ENCODE measurements at places on chromosomes 5 and 9.
A peak's percentile ranks its signal among the peaks of the same experiment; 100 is the strongest.

GRCh38 chr5:133827830-133828229 lies 140.6 kb downstream of the C5orf15 start:
- no peak for DNase-seq

- no peak for DNase-seq
Observed at GRCh38 chr5:108672639-108673038, 75.1 kb upstream of the FER start.

DNA sequence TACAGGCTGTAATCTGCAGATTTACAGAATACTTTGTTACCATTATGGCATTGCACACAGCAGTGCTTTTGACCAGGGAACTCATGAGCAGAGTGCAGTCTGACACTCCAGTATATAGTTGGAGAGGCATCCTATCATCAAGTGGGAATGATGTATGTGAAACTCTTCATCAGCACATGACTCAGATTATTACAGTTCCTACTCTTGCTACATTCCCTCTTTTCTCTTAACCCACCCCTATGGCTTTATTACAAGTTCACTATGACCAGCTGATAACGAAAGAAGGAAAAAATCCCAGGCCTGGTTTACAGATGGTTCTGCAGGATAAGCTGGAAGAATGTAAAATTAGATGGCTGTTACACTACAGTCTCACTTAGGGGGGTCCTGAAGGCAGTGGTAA lies 385.9 kb downstream of the RASEF start:
- no peak for DNase-seq

DNA sequence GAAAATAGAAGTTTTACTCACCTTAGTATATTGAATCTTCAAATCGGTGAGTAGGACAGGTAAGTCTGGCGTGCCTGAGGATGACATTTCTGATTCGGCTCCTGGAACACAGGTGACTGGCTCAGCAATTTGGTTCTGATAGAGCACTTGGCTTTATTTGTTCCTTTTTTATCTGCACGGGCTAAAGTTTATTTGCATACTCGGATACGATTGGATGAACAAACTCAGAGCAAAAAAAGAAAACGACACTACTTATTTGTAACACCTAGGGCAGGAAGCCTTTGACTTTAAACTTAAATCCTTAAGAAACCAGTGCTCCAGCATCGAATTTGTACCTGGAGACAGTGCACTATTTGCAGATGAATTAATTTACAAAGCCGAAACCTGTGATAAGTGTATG lies at the start of gene ALDH1A1:
Gene ALDH1A1 (minus strand): TSS at position 140 of the 400 bp plus-strand sequence. CDS start 53 bp downstream, at position 87.
- no peak for DNase-seq

- DNase-seq = no peak
Observed at GRCh38 chr9:110995420-110996340, 42.6 kb downstream of the LPAR1 start.

- no peak for DNase-seq
Observed at GRCh38 chr5:178740921-178741320, 10.5 kb upstream of the ZNF354A start.

DNA sequence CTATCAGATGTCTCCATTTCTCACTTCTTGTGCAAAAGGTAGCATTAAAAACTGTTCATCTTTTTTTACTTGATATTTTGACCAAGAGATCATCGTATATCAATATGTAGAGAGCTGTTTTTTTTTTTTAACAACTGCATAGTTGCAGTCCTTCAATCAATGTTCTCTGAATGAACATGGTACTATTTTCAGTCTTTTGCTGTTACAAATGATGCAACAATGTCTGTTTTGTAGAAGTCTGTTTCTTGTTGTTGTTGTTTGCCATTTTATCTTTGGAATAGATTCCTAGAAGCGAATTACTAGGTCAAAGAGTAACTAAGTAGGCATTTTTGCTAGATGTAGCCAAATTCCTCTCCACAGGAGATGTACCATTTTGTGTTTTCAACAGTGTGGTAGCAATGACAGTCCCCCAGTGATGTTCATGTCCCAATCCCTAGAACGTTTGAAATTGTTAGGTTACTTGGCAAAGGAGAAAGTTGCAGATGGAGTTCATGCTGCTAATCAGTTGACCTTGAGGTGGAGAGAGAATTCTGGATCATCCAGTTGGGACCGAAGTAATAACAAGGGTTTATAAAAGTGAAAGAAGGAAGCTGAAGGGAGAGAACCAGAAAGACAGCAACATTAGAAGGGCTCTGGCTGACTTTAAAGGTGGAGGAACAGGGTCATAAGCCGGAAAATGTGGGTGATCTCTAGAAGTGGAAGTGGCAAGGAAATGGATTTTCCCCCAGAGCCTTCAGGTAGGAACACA lies 6.3 kb downstream of the MTREX start:
- no peak for DNase-seq

- DNase-seq = no peak
Observed at GRCh38 chr9:91253488-91253887, 108.2 kb downstream of the AUH start.

DNA sequence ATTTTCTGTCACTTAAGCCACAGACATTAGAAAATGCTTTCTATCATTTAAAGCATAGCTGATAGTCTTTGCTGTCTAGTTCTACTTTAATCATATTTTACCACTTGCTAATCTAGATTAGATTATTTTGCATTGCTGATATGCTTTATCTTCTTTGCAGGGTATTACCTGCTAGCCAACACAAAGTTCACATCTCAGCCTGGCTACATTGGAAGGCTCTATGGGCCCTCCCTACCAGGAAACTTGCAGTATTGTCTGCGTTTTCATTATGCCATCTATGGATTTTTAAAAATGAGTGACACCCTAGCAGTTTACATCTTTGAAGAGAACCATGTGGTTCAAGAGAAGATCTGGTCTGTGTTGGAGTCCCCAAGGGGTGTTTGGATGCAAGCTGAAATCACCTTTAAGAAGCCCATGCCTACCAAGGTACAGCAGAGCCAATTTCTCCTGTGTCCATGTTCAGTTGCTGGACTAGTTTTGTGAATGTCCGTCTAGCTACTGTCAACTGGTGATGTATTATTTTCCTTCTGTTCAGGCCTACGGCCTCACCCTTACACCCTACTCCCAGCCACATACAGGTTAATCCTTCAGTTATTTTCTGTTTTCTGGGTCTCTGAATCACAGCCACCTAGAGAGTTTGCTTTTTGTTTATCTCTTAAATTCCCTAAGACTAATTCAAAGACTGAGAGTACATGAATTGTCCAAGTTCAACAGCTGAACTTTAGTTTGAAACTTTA lies 99.9 kb downstream of the MAMDC2 start:
- no peak for DNase-seq

DNA sequence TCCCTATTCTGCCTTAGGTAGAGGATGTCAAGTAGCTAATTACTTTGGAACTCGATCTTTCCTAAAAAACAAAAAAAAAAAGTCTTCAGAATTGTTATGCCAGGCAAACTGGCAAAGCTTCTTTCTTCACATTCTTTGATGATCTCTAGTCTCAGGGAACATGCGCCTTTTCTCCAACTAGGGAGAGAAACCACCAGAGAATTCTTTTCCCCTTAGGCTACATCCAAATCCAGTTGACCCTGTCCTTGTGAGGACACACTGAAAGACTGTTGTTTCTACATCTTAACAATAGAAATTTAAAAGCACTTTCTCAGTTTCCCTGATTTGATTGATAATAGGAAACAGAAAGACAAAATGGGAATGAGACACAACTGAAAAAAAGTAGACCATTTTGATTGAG lies 94.7 kb upstream of the ITGA2 start:
- DNase-seq = no peak

DNA sequence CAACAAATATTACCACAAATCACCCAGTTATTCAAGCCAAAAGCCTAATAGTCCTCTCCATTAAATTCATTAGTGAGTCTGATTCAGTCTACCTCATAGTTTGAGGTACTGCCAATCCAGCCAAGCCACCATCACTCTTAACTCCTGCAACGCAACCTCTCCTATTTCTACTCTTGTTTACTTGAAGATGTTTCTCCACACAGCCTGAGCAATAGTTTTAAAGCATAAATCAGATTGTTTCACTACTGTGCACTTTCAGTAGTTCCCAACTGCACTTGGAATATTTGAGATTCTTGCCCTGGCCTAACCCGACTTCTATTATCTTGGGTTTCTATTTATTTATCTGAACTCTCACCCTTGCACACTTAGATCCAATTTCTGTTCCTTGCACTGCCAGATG lies 85.5 kb downstream of the YIPF5 start:
- DNase-seq = no peak

DNA sequence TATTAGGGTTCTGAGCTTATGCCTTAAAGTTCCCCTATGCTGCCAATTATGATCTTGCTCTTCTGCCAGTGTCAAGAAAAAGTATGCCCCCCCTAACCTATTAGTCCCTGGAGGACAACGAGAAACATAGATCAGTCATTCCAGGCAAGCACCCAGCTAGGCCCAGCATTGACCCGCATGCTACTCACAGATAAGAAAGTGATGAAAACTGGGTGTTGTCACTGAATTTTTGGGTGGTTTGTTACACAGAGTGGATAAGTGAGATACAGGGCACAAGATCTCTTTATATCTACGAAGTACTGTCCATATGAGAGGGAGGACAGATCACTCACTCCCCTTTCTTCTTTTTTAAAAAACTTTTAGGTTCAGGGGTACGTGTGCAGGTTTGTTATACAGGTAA lies 6.4 kb upstream of the TEX48 start:
- no peak for DNase-seq

- no peak for DNase-seq
Observed at GRCh38 chr9:16238623-16239138, 631.8 kb downstream of the BNC2 start.

DNA sequence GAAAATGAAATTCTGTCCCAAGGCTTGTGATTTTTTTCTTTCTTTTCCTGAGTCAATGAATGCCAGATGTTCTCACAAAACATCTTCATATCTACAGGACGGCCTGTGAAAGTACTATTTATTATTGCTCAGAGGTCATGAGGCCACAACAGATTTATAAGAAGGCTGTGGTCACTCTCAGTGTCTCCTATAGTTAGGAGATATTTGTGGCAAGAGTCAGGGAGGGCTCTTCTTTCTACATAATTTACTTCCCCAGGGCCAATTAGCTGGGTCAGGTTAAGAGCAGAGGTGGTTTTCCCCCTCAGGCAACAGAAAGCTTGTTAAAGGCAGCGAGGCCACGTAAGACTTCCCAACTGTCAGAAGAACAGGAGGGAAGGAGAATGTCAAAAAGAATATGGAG lies 248.7 kb downstream of the SLIT3 start:
- DNase-seq = no peak

DNA sequence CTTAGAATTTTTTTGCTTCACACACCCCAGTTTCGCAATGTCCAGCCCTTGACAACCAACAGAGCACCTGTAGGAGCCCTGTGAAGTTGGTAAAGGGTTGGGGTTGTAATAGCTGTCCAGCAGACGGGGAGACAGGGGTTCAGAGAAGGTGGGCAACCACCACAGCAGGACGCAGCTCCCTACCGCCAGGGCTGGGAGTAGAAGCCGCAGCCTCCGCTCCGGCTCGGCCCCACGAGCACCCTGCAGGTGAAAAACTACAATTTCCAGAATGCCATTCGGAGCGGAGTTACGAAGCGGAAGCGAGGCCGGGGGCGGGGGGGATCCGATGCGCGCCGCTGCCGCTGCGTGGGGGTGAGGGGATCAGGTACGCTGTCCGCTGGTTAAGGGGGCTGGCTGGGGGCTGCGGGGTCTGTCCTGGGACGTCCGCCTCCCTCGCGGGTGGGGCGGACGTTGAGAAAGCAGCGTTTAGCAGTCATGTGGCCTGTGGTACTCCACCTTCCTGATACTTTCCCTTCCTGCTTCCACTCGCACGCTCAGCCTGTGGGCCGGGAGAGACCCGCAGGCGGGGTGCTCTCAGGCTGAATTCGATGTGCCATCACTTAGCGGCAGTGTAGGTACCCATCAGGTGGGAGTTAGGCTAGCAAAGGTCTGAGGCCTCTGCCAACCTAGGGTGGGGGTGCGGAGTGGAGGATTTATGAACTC lies at the start of gene TRMT10B:
Gene TRMT10B (plus strand): TSS at position 317 of the 702 bp plus-strand sequence. CDS start 8,127 bp downstream, outside the sequence.
- DNase-seq = peak; percentile 55

DNA sequence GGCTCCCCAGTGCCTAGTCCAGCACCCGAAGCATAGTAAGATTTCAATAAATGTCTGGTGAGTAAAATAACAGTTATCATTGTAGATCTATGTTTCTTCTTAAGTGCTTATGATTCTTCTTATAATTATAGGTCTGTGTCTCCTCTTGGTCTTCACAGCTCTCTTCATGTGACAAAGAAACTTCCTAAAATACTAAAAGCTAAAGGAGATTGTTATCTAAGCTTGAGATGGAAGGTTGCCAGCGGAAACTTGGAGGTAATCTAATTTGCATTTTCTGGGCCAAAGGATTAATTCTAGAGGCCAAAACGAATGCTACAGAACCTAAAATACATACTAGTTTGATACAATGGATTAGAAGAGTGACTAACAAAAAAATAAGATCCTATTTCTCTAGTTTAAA lies 13.6 kb upstream of the ARHGAP26 start:
- no peak for DNase-seq

DNA sequence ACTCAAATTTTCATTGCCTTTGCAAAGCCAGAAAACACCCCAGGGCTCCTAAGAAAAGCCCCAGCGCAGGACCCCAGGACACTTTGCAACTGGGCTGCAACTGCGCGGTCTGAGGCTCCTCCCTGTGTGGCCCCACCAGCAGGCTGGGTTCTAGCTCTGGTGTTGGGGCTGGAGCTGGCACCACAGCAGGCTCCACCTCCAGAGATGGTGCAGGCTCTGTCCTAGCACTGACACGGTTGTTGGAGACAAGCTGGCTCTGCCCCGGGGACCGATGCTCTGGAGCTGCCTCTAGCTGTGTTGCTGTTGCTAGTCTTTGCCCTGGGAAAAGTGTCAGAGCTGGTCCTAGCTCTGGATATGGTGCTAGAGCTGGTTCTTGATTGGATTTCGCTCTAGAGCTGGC lies 13.6 kb downstream of the LCN10 start:
- DNase-seq = no peak

GRCh38 chr9:16135968-16136367 lies 583.1 kb downstream of the CCDC171 start:
- DNase-seq = no peak

DNA sequence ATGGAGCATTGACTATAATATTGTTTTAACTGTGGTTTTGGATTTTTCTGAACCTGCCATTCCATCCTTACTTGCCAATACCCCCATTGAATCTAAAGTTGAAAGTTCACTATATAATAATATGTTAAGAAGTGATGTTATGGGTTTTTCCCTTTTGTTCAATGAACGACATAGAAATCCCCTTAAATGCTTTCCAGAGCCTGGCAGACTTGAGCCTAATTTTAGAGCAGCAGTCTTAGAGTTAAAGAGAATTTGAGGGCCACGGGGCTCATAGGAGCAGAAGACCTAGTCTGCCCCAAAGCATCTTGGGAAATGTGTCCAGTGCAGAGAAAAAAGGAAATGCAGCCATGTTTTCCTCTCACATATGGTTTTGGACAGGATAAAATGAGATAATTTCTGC lies 146.1 kb upstream of the SLC44A1 start:
- no peak for DNase-seq

Measured in occipital lobe (tissue), 3 donors.